ENCODE measurements at places on chromosomes 7 and 10.

DNA sequence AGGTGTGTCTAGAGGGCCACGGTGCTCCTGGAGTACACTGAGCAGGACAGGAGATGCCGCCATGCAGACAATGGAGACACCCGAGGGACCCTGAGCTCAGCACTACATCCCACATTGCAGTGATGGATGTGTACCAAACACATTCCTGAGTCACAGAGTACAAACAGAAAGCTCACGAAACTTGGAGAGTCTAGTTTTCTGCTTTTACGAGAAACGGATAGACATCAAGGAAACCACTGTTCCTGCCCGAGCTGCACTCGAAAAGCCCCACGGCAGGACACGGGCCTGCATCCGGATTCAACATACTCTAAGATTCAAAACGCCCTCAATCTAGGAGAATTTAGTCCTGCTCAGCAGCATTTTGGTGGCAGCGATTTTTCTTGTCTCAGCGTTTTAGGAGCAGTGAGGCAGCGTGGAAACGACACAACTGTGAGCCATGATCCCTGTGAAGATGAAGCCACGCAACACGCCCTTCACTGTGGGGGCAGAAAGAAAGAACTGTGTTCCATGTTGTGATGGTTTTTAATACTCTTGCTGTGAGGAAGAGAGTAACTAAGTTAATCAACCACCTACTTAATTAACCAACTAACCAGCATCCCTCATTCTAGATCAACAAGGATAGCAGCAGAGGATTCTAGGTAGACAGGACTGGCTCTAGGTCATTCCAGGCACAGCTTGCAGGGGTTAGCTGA lies 3.2 kb downstream of the TNS3 start:
- no peak for DNase-seq
- H3K27ac ChIP-seq, result no peak overlapping the region
- peaks cover 3% of the 10 kb centered on the region for H3K4me1 ChIP-seq
- no peaks in the 10 kb centered on the region for H3K27me3 ChIP-seq

- DNase-seq, result no peak
- no peak overlapping the region for H3K27ac ChIP-seq
- no peak overlapping the region for H3K4me3 ChIP-seq
Observed at GRCh38 chr7:127415060-127415742, 22.7 kb upstream of the ZNF800 start.

DNA sequence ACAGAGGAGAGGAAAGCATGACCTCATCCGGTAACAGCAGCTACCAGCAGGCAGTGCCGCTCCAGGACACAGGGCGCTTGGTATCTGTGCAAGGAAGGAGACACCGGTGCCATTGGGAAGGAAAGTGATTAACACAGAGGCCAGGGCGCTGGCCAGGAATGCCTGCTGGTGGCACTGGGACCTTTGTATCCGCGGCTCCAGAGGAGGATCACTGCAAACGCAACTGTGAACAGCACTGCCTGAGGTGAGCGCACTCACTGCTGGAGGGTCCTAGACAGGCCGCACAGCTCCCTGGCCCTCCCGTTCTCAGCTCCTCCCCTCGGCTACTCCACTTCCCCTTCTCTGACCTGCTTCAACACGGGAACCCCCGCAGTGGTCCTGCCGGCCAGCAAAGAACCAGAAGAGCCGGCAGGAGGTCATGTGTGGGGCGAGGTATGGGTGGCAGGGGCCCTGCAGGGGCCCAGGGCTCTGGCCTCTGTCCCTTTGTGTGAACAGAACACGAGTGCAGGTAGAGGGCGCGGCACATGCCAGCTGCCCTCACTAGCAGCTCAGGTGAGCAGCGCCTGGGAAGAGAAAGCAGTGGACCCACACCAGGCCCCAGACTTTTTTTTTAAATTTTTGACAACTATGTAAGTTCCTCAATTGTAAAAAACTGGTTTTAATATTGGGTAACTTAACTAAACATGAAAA lies 107.6 kb downstream of the VIPR2 start:
- no peak overlapping the region for H3K4me3 ChIP-seq
- H3K27me3 ChIP-seq, result no peaks in the 10 kb centered on the region
- H3K36me3 ChIP-seq, result no peaks in the 10 kb centered on the region
- peak; percentile 49 for DNase-seq
- no peaks in the 10 kb centered on the region for H3K4me1 ChIP-seq

DNA sequence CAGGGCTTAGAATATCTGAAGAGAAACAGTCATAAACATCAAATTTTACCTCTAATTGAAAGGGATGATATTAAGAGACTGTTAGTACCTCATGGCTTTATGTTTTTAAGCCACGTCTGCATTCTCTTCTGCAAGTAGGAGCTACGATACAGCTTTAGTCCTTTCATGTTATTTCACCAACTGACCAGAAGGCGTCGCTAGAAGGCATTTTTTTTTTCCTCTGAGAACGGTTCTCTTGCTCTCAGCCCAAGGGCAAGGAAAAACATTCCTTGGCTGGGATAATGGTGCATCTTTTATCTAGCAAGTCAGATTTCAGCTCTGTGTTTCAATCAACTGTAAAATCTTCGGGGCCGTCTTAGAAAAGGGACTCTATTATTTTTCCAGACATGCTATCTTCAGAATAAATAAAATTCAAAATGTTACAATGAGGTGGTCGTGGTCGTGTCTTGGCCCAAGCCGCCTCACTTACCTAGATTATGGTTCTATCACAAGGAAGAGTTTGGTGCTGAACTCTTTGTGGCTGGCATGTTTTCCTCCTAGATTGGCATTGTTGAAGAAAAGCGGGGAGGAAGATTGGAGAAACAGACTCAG lies 41.6 kb upstream of the LYZL2 start:
- H3K36me3 ChIP-seq, result no peaks in the 10 kb centered on the region
- no peaks in the 10 kb centered on the region for H3K4me1 ChIP-seq
- peak; percentile 83 for DNase-seq
- H3K27me3 ChIP-seq, result no peaks in the 10 kb centered on the region
- H3K4me3 ChIP-seq, result no peak overlapping the region
- H3K27ac ChIP-seq, result no peak overlapping the region

DNA sequence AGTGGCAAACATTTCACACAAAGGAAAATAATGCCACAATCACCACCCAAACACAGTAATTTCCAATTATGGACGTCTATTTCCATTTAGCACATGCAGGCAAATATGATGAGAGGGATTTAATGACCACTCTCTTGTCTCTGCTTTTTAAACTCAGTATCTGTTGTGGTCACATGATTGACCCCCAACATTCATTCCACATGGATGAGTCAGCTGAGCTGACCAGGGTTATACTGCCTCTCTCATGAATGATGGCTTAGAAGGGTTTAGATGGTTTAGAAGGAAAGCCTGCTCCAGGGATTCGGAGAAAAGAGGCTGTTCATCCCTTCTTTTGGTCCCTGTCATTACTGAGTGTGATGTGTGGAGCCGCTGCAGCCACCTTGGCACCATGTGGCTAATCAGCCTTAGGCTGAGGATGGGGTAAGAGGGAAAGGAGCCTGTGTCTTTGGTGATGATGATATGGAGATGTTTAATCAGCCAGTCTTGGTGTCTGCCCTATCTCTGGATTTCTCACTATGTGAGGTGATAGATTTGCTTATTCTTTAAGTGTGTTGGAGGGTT lies 38.2 kb upstream of the JAKMIP3 start:
- no peaks in the 10 kb centered on the region for H3K27me3 ChIP-seq
- DNase-seq, result peak; percentile 54
- no peaks in the 10 kb centered on the region for H3K36me3 ChIP-seq
- H3K4me3 ChIP-seq, result no peak overlapping the region
- H3K27ac ChIP-seq, result no peak overlapping the region
- H3K4me1 ChIP-seq, result no peaks in the 10 kb centered on the region

GRCh38 chr10:1090696-1091095 lies 34.5 kb downstream of the WDR37 start:
- H3K4me1 ChIP-seq, result no peaks in the 10 kb centered on the region
- no peak overlapping the region for H3K27ac ChIP-seq
- peaks cover 14% of the 10 kb centered on the region for H3K36me3 ChIP-seq
- H3K4me3 ChIP-seq, result no peak overlapping the region

GRCh38 chr7:387132-388022 lies 97.4 kb downstream of the FOXL3 start:
- no peak overlapping the region for H3K4me3 ChIP-seq
- no peak overlapping the region for H3K27ac ChIP-seq
- H3K4me1 ChIP-seq, result no peaks in the 10 kb centered on the region
- H3K36me3 ChIP-seq, result no peaks in the 10 kb centered on the region
- no peaks in the 10 kb centered on the region for H3K27me3 ChIP-seq

DNA sequence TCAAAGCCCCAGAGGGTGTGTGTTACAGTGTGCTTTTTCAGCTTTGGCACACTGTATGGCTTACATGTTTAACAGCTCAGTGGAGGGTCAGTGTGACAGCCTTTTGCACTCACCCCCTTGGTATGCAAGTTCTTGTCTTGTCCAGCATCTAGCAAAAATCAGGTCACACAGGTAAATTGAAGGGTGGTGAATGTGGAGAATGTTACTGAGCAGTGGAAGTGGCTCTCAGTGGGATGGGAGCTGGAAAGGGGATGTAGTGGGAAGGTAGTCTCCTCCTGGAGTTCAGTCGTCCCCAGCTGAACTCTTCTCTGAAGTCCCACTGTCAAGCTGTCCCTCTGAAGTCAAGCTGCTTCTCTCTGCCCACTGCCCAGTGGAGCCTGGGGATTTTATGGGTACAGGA lies 21.0 kb upstream of the C10orf90 start:
- peak overlapping the region; percentile 76 for H3K27ac ChIP-seq
- H3K4me1 ChIP-seq, result peaks cover 12% of the 10 kb centered on the region
- H3K27me3 ChIP-seq, result no peaks in the 10 kb centered on the region
- no peak overlapping the region for H3K4me3 ChIP-seq
- no peaks in the 10 kb centered on the region for H3K36me3 ChIP-seq
- peak; percentile 66 for DNase-seq

DNA sequence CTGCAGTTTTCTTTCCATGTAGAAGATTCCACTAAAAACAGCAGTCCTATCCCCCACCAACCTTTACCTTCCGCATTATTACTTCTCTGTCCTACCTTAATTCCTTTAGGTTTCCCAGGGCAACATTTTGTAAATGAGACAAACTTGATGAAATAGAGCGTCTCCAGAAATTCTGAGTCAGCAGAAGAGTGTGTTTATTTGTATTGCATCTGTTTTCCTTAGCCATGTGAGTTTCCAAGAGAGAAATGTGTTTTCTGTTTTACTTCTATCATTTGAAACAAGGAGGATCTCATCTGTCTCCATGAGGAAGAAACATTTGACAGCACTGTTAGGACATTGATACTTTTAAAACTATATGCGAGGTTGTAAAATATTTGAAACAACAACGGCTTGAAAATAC lies 244.2 kb upstream of the PLXDC2 start:
- no peaks in the 10 kb centered on the region for H3K4me1 ChIP-seq
- H3K27me3 ChIP-seq, result no peaks in the 10 kb centered on the region
- no peaks in the 10 kb centered on the region for H3K36me3 ChIP-seq
- H3K4me3 ChIP-seq, result no peak overlapping the region
- DNase-seq, result no peak
- H3K27ac ChIP-seq, result no peak overlapping the region
